Muscle of leg (tissue), 16 donors: ENCODE measurements at places on chromosomes 11 and 22. TPM values are rescaled to one million over a fixed set of nuclear protein-coding genes. Genes with fewer than 3 reads are reported as not detected.

LDHAL6A gene
- not detected for total RNA-seq

MS4A7 gene
- 7.4 TPM for total RNA-seq

C11orf86 gene
- total RNA-seq = not detected

- no peak overlapping the region for H3K4me3 ChIP-seq
- DNase-seq = no peak
- H3K27ac ChIP-seq = no peak overlapping the region
- H3K36me3 ChIP-seq = no peaks in the 10 kb centered on the region
- H3K4me1 ChIP-seq = no peaks in the 10 kb centered on the region
- peaks cover 2% of the 10 kb centered on the region for H3K27me3 ChIP-seq
These were observed 22.8 kb upstream of the CLMP start for GRCh38 chr11:123217897-123218296.

GRCh38 chr11:120551191-120551590, 39.6 kb downstream of the GRIK4 start:
- H3K4me3 ChIP-seq = no peak overlapping the region
- no peak for DNase-seq
- H3K36me3 ChIP-seq = no peaks in the 10 kb centered on the region

DNA sequence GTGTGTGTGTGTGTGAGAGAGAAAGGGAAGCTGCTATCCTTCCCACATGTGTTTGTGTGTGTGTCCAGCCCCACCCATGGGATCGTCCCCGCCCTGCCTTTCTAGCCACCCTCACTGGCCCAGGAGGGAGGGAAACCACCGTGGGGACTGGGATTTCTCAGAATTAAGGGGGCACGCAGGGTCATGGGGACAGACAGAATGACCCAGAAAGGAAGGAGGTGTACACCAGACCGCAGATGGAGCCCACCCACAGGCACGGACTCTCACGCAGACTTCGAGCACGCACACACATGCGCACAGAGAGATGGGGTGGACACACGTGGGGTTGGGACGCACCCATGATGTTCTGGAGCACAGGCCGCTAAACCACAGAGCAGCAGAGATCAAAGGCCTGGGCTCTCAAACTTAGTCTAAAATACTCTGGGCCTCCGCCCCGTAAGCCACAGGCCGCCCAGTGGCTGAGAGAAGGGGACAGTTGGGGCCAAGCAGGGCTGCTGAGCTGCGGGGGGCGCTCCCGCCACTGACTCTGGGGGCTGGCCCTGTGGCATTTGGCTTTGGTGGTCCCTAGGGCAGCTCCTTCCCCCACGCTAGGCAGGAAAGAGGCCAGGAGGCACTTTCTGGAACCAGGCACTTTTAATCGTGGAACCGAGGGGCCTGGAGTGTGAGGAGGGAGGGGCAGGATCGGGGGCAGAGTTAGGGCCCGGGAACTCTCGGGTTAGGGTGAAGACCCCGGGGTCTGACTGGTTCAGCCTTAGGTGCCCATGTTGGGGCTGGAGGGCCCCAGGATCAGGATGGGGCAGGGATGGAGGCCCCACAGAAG, 1.5 kb downstream of the IFITM5 start:
- H3K4me1 ChIP-seq = peaks cover 15% of the 10 kb centered on the region
- no peak overlapping the region for H3K27ac ChIP-seq
- no peak overlapping the region for H3K4me3 ChIP-seq
- DNase-seq = peak; percentile 55

- H3K4me1 ChIP-seq = peaks cover 2% of the 10 kb centered on the region
- no peak overlapping the region for H3K4me3 ChIP-seq
- no peaks in the 10 kb centered on the region for H3K27me3 ChIP-seq
- DNase-seq = no peak
These were observed 615.2 kb downstream of the BRD1 start for GRCh38 chr22:49212466-49212865.

DNA sequence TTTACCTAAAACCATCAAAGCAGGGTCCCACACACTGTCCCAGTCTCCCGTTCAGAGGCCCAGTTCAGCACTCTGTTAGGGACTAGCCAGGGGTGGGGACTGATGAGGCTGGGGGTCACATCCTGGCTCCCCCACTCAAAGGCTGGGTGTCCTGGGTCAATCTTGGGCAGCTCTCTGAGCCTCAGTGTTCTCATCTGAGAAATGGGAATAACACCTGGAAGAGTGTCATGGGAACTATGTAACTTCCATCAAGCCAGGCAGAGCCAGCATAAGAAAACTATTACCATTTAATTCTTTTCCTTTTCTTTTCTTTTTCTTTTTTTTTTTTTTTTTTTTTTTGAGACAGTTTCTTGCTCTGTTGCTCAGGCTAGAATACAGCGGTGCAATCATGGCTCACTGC, 38.4 kb downstream of the TPST2 start:
- H3K4me1 ChIP-seq = peaks cover 5% of the 10 kb centered on the region
- H3K4me3 ChIP-seq = no peak overlapping the region
- H3K27me3 ChIP-seq = no peaks in the 10 kb centered on the region
- no peak for DNase-seq
- H3K36me3 ChIP-seq = no peaks in the 10 kb centered on the region
- no peak overlapping the region for H3K27ac ChIP-seq

DNA sequence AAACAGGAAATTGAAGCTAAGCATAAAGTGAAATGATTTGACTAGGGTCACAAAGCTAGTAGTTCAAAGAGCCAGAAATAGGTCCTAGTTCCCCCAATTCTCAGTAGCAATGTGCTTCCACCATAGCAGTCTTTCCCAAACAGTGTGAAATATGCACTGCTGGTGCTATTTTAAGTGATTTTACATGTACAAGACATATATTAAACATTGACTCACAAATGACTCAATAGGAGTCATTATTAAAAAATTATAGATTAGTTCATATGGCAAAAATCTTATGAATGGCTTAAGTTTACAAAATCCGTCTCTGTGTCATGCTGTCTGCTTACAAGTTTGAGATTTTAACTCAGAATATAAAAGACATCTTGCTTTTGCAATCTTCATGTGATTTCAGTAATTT, 21.4 kb downstream of the KIF18A start:
- no peaks in the 10 kb centered on the region for H3K27me3 ChIP-seq
- no peak overlapping the region for H3K27ac ChIP-seq
- DNase-seq = no peak

DNA sequence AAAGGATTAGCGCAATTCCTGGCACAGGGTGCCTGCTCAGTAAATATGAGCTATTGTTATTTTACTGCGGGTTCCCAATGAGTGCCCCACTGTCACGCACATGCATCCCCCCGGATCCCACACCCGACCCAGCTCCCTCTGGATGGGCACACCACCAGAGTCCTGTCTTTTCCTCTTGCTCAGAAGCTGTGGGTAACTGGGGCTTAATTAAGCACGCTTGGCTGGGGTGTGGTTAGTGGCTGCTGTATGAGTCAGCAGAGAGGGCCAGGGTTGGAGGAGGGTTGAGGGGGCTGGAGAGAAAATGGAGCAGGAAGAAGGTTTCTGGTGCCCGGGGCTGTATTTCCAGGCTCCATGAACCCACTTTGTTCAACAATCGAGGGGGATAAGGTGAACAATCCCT, 30.3 kb upstream of the NECTIN1 start:
- peaks cover 18% of the 10 kb centered on the region for H3K27me3 ChIP-seq
- peaks cover 28% of the 10 kb centered on the region for H3K4me1 ChIP-seq
- H3K36me3 ChIP-seq = no peaks in the 10 kb centered on the region
- no peak overlapping the region for H3K4me3 ChIP-seq
- no peak for DNase-seq
